ENCODE measurements at places on chromosomes 5 and 9.

GRCh38 chr5:150625831-150626746 is 14.4 kb upstream of the SYNPO start:
- no peak for DNase-seq

DNA sequence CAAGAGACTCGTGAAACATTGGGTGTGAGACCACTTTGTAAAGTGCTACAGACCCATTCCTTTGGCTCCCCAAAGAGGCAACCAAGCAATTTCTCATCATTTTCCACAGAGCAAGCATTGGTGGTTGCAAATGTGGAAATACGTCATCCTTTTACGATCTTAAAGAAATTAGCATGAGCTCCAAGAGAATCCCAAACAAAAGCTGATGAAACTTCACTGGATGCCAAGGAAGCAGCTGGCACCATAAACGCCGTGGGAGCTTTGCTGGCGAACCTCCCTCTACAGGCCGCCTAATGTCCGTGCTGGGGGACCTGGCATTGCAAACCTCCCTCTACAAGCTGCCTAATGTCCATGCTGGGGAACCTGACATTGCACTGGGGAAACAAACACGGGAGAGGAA is 432.4 kb downstream of the ACTL7B start:
- no peak for DNase-seq

GRCh38 chr5:149160291-149160787 is 19.0 kb downstream of the ABLIM3 start:
- DNase-seq, result no peak

DNA sequence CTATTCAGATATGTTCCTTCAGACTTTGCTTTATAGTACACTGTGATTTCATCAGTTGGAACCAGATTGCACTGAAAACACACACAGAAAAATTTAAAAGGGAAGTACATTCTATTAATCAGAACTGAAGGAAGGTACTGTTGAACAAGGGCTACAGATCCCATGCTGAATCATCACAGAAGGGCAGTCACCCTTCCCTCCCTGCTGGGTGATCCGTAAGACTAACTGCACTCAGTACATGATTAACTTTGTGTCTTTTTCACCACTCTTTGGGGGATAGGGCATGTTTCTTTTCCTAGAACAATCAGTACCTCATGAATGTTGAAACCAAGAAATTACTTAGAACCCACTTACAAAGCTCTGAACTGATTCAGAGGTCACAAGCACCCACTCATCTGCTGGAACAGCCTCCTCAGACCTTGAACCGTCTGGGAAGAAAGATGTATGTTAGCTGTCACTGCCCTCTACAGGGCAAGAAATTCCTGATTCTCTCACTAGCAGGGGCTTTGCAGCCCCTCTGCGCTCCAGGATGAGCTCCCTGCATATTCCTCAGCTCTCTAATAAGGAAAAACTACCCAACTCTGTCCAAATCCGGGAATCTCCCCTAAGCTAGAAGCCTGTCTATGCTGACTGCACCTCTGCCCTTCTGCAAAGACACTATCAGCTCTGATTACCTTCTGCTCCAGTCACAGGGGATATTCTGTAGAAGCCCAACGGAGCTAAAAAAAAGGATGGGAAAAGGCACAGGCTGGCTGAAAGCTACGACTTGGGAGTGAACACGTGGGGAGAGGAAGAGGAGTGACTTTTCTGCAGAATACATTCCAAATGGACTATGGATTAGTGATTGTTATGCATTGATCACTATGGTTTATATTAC is 51.0 kb downstream of the IARS1 start:
- no peak for DNase-seq

GRCh38 chr5:132389585-132390286 is 20.2 kb downstream of the SLC22A5 start:
- DNase-seq, result peak; percentile 100

GRCh38 chr9:81560851-81561732 is 128.3 kb downstream of the TLE1 start:
- no peak for DNase-seq

GRCh38 chr9:116422119-116422979 is 264.8 kb upstream of the TRIM32 start:
- DNase-seq, result no peak

DNA sequence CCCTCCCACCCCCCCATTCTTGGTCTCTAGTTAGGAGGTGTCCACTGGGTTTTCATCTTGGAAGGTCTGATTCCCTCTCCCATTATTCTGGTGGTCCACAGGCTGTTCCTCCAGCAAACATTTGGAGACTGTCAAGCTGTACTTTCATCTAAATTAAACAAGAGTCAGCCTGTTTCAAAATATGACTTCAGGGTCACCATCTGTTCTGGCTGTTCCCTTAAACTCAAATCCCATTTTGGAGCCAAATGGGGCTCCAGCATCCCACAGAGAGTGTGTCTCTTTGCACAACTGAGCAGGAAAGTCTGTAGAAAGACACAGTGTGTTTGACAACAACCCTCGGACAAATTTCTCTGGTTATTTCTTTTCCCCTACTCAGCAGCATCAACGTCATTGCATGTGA is 20.5 kb downstream of the COL15A1 start:
- no peak for DNase-seq

GRCh38 chr5:139571966-139572365 is 10.8 kb downstream of the UBE2D2 start:
- no peak for DNase-seq

DNA sequence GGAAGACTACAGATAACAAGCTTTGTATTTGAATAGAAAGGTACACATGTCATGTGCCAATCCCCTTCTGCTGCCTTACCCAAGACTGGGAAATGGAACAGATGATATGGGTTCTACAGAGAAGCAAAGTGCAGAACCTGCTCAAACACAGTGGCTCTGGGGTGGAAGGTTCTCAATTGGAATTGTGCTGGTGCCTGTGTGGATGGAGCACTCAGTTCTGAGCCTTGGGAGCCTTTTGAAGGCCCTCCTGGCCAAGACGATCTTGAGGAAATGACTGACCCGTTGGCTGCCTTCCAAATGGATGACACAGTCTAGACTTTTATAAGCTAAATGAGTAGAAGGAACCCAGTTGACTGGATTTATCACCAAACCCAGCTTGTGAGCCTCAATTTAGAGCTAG is 4.2 kb upstream of the PRSS3 start:
- no peak for DNase-seq

DNA sequence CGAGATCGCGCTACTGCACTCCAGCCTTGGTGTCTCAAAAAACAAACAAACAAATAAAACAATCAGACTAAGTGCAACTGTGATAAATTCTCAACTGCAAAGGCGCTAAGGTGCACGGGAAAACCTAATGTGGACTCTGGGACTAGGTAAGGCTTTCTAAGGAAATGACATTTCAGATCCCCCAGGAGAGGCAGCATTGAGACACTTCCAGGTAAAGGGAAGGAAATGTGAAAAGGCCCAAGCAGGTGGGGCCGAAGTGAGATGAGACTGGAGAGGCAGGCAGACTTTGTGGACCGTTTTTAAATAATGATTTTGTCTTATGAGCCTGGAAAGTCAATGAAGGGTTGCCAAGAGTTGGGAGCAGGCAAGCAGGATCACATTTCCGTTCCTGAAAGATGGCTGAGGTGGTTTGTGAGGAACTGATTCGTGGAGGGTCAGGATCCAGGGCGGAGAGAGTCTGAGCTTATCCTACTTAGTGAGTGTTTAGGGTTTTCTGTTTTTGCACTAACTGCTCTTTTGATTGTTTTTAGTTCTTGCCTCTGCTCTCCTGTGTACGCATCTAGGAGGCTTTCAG is 2.0 kb upstream of the APBA1 start:
- peak; percentile 59 for DNase-seq

- no peak for DNase-seq
Observed at GRCh38 chr5:164748861-164749260, 1243.4 kb downstream of the MAT2B start.

GRCh38 chr5:124285071-124285470 is 461.4 kb downstream of the ZNF608 start:
- DNase-seq, result no peak

DNA sequence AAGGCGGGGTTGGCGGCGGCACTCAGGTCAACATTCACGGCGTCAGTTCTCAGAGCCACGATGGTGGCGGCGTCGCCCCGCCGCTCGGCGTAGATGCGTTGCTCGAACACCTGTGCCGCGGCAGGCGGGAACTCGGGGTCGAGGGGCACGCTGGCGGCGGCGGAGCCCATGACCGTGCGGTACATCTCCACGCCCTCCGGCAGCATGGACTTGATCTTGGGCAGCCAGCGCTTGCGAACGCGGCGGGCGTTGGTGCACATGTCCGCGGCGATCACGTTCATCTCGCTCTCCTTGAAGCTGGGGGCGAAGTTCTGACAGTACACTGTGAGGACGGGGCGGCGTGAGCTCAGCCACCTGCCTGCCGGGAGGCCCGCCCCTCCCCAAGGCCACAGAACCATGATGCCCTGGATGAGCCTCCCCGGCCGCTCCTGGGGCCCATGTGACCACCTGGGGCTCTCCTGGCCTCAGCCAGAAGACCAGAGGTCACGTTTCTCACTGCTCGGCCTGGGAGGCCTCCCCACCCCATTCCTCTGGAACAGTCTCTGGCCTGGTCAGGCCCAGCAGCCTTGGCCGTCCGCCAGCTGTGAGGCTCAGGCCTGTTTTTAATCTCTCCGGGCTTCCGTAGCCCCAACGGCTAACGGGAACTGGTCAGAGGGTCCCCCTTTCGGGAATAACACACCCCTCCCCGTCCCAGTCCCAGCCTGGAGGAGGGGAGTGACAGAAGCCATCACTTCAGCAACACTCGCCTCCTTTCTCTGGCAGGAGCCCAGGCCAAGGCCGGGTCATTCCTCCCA is 50.7 kb upstream of the UBAC1 start:
- no peak for DNase-seq

DNA sequence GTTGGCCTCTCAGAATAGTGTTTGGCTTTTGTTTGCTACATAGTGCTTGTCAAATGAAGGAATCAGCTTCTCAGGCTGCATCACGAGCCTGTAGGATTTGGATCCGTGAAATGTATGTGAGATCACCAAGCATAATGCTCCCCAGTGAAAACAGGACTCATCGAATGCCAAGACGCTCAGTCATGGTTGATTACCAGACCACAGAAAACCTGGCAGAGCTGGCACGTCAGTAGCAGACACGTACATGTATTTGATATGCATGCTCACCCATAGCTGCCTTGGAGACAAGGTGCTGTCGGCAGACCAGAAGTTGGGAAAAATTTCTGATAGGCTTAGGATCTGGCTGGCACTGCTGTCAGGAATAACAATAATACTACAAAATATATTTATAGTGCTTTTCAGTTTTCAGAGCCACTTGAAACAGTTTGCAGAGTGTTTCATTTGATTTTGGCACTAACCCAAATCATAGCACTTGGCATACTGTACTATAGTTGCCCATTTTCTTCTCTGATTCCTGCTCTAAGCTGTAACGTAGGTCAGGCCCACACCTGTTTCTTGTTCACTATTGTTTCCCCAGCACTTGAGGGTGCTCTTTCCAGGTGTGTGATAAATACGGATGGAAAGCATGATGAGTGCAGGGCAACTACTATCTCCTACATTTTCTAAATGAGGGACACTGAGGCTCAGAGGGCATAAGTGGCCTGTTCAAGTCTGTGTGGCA is 226.1 kb downstream of the NR3C1 start:
- DNase-seq, result peak; percentile 60

DNA sequence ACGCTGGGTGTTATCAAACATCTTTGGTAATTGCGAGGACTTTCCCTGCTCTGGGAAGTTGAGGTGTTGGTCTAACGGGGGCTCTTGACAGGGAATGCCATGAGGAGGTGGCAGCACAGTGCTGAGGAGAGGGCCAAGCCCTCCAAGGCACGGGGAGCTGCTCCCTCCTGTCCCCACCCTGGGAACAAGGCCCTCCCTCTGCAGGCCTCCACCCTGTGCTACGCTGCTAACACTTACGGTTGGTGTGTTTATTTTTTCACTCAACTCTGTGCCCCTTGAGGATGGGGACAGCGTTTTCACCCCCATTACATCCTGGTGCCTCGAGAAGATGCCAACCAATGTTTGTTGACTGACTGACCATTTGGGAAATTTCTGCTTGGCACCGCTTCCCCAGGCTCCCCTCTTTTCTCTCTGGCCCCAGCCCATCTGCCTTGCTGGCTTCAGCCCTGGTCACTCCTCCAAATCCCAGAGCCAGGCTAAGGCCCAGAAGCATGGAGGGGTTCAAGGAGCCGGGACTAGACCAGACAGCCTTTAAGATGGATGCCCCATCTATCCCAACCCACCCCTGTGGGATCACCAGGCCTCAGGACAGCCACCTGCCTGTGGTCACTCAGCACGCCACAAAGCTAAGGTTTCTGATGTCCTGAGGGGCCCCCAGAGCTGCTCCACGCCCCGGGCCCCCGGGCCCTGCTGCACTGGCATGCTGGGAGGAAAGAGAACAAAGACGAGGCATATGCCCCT is 125.7 kb downstream of the BARX1 start:
- DNase-seq, result peak; percentile 38

DNA sequence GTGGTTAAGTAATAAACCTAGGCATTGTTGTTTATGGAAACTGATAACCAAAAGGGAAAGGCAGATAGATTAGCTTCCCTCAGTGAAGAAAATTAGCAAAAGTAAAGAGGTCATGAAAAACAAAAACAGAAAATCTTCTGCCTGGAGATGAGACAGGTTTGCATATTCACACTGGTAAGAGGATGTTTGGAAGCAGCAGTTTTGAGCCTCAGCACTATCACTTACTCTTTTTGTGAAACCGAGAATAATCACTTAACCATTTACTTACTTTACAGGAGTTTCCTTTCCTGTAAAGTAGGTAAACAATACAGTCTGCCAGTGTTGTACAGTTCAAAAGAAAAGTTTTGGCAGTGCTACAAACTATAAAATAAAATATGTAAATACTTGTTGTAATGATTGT is 35.5 kb upstream of the EMB start:
- no peak for DNase-seq

- no peak for DNase-seq
Observed at GRCh38 chr5:50697739-50698138, 31.3 kb downstream of the PARP8 start.

- no peak for DNase-seq
Observed at GRCh38 chr9:87451149-87451548, 46.5 kb upstream of the DAPK1 start.

GRCh38 chr5:73214996-73215395 is 42.0 kb downstream of the TMEM174 start:
- DNase-seq, result no peak

DNA sequence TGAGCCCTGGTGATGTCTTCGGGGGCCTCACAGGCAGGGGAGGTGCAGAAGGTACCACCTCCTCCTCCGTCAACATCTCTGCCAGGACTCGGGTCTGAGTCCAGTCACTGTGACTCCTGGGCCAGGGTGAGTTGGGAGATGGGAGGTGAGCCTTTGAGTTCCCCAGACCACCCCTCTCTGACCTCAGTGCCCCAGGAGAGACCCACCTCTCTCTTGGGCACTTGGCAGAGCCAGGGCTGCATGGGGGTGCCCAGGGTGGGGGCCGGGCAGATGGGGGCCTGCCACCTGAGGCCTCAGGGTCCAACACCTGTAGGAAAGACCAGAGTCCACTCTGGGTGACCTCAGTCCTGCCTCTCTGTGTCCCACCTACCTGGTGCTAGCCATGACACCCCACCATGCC is 6.8 kb downstream of the KIF12 start:
- peak; percentile 29 for DNase-seq

DNA sequence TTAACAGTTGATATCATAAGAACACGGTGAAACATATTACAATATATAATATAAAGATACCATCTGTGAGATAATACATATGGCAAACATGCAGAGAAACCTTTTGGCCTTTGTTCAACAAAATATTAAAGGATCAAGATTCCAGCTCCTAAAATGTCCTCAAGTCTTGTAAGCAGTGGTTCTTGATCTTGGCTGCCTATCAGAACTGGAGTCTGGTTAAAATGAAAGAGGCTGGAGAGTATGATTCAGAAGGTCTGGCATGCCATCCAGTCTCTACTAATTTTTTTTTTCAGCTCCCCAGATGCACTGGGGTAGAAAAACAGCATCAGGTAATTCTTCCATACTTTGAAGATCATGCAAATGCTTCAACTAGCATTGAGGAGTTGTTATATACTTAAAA is 83.2 kb downstream of the TNC start:
- DNase-seq, result no peak

- no peak for DNase-seq
Observed at GRCh38 chr5:83503662-83504061, 32.1 kb downstream of the VCAN start.
